ENCODE measurements at places on chromosomes 4 and X.
A peak's percentile ranks its signal among the peaks of the same experiment; 100 is the strongest.

DNA sequence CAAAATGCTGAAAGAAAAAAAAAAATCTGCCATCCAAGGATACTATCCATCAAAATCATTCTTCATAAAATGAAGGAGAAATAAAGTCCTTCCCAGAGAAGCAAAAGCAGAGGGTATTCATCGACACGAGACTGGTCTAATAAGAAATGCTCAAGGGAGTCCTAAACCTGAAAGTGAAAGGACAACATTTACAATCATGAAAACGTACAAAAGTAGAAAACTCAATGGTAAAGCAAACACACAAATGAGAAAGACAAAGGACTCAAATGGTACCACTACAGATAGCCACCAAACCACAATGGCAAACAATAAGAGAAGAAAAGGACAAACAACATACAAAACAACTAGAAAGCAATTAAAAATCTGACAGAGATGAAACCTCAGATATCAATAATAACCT is 41.0 kb downstream of the CD99L2 start:
- DNase-seq = no peak

GRCh38 chr4:119682099-119682498 is 53.5 kb upstream of the PDE5A start:
- DNase-seq = no peak

DNA sequence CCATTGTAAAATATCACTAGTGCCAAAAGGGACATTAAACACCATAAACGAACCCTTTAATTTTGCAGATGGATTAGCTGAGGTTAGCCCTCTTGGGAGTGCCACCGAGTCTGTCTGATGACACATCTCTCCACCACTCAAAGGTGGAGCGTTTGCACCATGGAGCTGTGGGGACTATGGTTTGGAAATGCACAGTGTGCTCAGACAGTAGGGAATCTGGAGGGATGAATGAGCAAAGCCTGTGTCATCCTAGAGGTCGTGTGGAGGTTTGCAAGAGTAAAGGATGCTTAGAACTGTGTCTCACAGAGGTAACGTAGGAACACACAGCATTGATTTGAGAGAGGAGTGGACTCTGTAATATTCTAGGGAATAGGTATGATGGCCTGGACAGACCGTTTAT is 93.7 kb downstream of the CLNK start:
- no peak for DNase-seq

DNA sequence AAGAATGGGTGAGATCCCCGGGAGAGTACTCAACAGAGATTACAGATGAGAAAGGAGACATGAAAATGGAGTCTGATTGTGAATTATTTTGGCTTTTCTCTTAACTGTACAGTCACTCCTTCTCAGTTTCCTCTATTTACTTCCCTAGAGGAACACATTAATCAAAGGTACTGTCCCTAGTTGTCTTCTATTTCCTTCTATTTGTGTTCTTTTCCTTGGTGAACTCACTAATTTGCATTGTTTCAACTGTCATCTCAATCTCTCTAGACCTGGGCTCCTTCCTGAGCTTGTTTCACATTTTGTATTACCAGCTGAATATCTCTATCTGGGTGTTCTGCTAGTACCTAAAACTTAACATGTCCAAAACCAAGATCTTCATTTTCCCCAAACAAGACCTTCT is 59.8 kb downstream of the ABCB7 start:
- no peak for DNase-seq

DNA sequence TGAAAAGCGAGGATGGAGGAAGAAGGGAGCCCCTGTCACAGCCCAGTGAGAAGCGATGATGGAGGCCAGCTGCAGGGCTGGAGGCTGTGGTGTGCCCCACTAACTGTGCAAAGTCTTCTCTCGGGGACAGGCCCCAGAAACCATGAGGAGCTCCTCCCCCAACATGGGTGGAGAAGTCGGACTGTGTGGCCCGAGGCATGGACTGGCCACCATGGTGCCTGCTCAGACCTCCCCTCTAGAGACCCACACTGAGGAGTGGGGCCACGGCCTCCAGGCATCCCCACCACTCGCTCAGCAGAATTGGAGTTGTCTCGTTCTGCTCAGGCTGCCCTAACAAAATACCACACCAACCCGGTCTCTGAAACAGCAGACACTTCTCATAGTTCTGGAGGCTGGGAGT is 12.2 kb upstream of the PDE6B start:
- DNase-seq = no peak

GRCh38 chr4:147909225-147909624 is 177.3 kb downstream of the ARHGAP10 start:
- no peak for DNase-seq

DNA sequence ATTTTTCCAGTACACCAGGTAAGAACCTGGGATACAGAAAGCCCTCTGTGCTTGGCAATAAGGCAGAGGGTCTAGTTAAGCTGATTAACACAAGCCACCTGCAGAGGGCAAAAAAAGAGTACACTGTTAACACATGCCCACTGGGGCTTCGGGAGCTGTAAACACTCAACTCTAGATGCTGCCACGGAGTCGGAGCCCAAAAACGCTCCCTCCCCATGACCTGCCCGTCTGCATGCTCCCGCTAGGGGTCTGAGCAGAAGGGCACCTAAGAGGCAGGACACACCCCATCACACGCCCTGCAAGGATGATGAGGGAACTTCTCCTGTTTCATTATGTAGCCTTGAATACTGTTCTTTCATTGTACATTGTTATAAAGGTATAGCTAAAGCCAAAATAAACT is 715.6 kb upstream of the AADAT start:
- no peak for DNase-seq

GRCh38 chr4:46417848-46418247 is 27.9 kb upstream of the GABRA2 start:
- DNase-seq = no peak

GRCh38 chrX:129783291-129783713 is 3.6 kb downstream of the SASH3 start:
- DNase-seq = no peak

DNA sequence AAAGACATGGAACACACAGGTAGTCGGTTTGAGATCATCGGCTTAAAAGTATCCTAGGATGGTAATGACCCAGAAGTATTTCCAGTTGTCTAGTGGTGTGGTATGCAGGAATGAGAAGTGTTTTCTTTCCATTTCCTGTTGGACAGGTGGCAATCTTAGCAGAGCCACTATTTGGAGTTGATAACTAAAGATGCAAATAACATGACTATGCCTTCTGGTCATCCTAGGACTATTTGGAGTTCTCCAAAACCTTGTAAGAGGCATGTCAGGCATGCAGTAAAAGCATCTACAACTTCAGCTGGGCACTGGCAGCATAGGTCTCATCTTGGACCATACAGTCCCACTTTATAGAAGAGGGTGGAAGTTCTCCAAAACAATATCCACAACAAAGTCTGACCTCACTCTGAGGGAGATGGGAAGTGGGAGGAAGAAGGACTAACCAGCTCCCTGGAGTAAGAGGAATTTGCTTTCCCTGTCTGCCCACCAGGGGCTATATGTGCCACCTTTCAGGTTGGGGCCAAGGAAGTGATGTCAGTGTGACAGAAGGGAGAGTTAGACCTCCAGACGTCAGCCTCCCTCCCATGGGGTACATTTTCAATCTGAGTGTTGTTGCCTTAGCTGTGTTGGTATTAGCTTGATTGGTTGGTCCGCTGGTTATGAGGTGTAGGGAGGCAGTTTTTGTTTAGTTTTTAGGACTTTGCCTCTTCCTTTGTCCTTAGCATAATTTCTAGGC is 101.2 kb upstream of the MYOZ2 start:
- no peak for DNase-seq

DNA sequence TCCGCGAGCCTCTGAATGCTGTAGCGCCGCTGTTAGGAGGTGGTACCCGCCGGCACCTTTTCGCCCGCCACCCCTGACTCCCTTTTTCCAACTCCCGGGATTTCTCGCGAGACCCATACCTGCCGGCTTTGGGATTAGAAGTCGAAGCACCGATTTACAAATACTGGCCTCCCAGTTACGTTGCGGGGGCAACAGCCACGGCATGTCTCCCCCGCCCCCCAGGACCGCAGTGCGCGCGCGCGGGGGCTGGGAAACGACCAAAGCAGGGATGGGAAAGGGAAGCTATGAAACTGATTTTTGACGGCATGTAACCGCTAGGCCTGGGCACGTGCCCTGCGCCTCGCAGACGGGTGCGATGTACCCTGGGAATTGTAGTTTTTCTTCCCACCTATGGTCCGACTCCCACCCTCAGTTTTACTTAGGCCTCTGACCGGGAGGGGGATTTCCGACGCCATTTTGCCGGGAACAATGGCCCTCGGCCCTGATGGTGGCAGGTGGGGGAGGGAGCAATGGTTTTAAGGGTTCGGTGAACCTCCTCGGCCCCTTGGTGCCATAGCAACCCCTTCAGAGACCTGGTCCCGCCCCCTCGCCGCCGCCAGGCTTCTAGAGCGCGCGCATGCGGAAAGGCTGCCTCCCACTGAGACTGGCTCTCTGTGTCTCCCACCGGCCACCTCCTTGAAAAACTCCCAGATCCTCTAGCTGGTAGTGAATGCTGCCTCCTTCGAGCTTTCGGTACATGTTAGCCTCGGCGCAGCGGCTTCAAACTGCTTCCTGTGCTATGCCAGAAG is 772 bp upstream of the WNK3 start:
- DNase-seq = peak; percentile 44

- no peak for DNase-seq
These were observed 63.9 kb downstream of the PLS3 start for GRCh38 chrX:115624916-115625315.

GRCh38 chr4:188649635-188650034 is 510.4 kb downstream of the TRIML1 start:
- no peak for DNase-seq

DNA sequence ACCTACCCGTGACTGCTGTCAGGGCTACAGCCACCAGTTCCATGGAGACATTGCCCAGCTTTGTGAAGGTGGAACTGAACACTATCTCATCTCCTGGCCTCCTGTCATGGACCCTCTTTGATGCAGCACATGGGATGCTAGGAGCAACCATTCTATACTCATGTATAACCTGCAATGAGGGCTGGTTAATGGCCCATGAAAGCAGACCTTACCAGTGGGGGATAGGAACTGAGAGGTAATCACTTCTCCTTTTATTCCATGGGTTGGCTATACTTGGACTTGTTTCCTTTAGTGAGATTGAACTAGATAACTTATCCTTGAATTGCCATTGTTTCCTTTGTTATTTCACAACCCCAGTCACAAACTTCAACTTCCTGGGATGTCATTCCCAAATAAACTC is 310.6 kb downstream of the BMPR1B start:
- no peak for DNase-seq

- DNase-seq = no peak
These were observed 88.4 kb upstream of the CLNK start for GRCh38 chr4:10773010-10773409.

DNA sequence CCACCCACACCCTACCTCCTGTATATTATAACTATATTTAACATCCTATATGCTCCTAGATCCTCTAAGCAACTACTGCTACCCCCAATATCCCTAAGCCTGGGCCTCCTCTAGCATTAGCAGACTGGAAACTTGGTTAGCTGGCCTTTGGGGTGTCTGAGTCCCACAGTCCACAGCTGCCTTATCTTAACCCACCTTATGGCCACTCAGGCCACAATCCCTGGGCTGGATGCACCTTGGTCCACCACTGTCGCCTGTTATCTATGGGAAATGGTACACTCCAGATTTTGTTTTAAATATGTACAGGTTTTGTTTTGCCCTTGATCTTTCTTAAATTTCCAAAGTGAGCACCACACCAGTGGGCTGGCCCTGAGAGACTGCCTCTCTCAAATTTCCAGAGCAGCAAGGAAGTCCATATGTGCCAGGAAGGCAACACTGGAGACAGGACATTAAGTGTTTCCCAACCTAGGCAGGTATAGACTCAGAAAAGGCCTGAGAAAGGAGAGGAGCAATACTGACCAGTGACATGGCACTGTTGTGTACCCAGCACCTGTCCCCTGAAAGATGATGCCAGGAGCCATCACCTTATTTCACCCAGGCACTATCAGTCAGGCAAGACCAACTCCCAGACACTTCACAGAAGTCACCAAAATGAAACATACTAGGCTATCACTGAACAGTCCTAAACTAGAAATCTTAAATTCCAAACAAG is 921 bp downstream of the PFKFB1 start:
- DNase-seq = no peak

DNA sequence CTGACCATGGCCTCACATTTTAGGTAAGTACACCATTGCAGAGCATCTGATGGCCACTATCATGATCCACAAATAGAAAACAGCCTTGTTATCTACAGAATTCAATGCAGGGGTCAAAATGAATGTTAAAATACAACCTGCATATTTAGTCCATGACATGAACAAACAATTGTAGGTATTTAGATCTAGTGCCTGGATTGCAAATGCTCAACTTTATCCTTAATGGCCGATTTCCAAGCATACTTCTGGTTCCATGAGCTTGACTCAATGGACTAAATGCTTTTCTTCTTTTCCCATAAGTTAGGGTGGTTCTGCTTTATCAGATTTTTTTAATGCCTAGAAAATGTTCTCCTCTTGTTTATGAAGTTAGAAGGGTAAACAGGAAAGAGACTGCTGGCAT is 139.2 kb upstream of the TTC29 start:
- DNase-seq = no peak

GRCh38 chrX:110755061-110755460 is 40.6 kb downstream of the CHRDL1 start:
- no peak for DNase-seq

DNA sequence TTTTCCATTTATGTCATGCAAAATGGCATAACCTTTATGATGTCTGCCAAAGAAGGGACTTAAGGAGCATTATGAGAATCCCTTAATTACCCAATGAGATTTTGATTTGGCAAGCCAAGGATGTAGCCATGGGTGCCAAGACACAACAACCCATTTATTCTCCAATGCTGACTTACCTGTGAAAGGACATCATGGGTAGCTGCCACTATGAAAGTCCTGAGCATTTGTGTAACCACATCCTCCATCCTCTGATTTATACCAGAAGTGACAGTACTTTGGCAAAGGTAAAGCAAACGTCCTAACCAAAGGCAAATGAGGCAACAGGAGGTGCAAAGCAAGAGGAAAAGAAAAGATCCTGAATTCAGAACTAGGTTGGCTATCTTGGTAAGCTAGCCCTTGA is 87.3 kb upstream of the EMCN start:
- DNase-seq = no peak

DNA sequence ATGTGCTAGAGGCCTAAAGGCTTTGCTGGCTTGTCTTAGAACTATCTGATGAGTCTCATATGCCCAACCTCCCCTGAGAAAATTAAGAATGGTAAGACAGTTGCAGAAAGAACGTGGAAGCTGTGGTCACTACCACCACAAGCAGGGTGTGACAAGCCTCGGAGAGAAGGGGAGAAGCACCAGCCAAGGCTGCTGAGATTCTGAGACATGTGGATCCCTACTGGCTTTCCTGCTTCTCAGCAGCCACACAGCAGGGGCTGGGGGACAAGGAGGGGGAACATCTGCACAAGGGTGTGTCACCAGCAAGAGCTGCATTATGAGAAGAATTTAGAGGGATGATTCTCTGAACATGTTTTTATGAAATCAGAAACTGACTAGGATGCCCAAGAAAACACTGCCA is 19.4 kb downstream of the TAPT1 start:
- no peak for DNase-seq

GRCh38 chr4:33126002-33126401 is 2405.8 kb downstream of the PCDH7 start:
- no peak for DNase-seq

Data from activated CD4-positive, alpha-beta T cell treated with anti-CD3 and anti-CD28 coated beads for 4 hours (primary cell).